ENCODE measurements at places on chromosomes 6 and 20.

DNA sequence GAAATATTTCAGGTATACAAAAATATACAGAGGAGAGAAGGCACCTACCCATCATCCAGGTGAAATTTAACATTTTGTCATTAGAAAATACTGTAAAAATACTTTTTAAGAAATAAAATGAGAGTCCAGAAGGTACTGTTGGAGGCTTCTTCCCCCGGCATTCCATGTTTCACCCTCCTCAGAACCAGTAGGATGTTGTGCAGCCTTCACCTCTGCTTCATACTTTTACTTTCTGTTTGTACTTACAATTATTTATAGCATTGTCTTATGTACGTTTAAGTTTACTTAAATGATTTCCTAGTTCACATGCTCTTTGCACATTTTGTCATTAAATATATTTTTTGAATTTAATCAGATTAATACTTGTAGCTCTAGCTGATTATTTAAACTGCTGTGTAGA is 30.9 kb downstream of the TMEM200A start:
- DNase-seq: no peak

- no peak for DNase-seq
Measured at GRCh38 chr6:15770347-15771143, 107.7 kb upstream of the DTNBP1 start.

DNA sequence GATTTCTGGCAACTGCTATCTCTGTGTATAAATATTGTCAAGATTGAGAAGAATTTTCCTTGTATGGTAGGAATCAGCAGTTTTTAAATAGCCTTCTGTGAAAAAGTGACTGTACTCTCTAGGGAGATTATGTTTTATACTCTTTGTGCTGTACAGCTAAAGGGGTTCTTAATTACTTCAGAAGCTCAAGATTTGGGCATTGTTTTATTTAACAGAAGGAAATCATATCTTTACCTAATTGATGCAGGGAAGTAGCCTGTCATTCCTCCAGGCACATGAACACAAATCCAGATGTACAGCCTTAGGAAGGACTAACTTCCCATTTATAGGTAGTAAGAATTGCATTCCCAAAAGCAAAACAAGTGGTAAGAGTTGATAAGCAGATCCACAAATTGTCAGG is 1.3 kb downstream of the CALHM5 start:
- DNase-seq: no peak

DNA sequence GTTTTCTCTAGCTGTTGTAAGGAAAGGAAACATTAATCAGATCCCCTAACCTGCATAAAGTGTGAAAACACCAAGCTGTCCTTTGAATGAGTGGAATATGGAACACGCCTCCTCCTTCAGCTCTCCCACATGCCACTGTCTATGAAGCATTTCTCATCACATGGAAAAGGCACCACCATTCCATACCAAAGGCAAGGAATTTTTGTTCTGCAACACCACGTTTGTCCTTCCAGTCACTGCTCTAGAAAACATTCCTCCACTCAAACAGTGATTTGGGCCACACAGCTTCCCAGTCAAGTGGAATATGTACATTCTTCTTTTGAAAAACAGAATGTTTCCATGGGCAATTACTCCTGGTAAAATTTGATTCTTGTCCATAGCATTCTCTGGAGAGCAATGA is 120.1 kb downstream of the OPRM1 start:
- no peak for DNase-seq

GRCh38 chr6:164114651-164115050 is 700.1 kb downstream of the QKI start:
- DNase-seq: no peak

DNA sequence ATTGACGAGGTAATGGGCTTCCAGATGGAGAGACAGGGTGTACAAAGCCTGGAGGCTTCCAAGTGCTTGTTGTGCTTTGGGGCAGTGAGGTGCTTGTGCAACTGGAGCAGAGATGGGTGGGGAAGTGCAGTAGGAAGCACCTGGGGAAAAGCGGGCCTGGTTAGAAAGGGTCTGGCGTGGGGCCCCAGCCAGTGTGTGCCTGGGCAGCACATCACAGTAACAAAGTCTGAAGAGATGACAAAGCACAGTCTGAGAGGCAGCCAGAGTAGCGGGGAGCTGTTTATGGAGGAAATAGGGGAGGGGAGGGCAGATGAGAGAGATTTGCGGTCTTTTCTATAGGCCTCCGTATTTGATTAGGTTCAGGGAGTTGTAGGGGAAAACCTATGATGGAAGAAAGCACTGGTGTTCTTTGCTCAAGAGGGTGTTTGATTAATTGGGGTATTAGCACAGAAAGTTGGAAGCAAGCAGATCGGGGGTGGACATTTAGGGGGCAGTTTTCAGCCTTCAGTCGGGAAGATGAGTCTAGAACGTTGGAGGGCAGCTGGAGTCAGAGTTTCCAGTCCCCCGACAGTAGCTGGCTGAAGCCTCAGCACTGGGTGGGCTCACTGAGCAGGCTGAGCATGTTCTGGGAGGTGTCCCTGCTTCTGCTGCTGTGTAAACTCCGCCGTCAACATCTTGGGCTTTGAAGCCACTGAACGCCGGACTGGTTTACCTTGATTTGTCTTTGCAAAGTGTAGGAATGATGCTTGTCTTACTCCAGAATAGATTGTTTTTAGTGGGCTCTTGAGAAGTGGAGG is 15.5 kb upstream of the MROH8 start:
- DNase-seq: no peak

DNA sequence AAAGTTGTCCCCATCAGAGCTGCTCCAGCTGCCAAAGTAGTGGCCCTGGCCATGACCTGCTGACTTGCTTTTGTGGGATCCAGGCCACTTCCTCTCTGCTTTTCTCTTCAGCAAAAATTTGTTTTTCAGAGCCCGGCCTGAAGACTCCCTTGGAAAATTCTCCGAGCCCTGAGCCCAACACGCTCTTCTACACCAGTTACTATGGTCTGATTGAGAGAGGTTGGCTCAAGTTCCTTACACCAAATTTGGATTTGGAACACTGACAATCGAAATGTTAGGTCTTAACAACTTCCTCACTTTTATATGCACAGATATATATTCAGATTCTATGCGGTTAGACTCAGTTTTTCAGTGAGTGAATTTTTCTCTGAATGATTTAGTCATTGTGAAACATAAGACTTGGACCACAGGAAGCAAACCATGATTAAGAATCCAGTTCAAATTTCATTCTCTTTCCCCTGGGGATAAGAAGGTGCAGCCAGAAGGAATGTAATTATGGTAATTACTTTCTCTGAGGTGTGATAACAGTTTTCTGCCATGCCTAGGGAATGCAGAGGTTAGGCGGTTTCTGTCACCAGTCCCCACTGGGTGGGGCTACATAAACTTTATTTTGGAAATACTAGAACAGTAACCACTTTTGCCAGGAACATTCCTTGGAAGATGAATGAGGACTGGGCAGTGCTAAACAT is 365.2 kb downstream of the SYNE1 start:
- no peak for DNase-seq

GRCh38 chr20:46621492-46621891 is 29.8 kb downstream of the SLC13A3 start:
- no peak for DNase-seq

DNA sequence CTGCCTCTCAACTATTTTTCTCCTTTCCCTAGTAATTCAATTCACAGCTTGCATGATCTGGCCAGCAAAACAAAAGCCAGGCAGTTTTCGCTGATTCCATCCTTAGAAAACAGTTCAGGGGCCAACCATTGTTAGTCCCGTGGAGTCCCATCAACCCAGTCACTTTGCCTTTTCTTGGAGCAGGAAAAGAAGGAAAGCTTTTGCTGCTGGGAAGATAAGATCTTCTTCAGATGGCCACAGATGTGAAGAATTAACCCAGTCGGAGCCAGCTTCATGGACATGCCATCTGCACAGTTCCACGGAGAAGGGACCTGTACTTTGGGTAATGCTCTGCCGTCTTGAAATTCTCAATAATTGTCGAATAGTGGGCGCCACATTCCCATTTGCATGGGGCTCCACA is 76.9 kb upstream of the TSHZ2 start:
- no peak for DNase-seq

- no peak for DNase-seq
Measured at GRCh38 chr20:61901392-61902220, 164.1 kb downstream of the TAF4 start.

GRCh38 chr6:715709-716491 is 23.0 kb upstream of the EXOC2 start:
- DNase-seq: no peak

Measured in NCI-H510A (cell line).